Smooth muscle cell of the umbilical artery (primary cell): ENCODE measurements at places on chromosomes 6 and 20. TPM values are rescaled to one million over a fixed set of nuclear protein-coding genes. Genes with fewer than 3 reads are reported as not detected.

The TP53RK gene
- total RNA-seq: 12.1 and 15.7 TPM in 2 replicates

The NINL gene
- 9.5 and 10.5 TPM in 2 replicates for total RNA-seq

The SAMD5 gene
- 0.88 and 3.3 TPM in 2 replicates for total RNA-seq

The PDYN gene
- not detected in 2 replicates for total RNA-seq

The OTOR gene
- total RNA-seq: not detected in 2 replicates

The NKAIN4 gene
- not detected in 2 replicates for total RNA-seq

The KHDC1L gene
- total RNA-seq: not detected in 2 replicates

The THBD gene
- total RNA-seq: 1.2 and 7.2 TPM in 2 replicates

The TMEM217 gene
- 1.2 and 2.2 TPM in 2 replicates for total RNA-seq

The TRIM10 gene
- total RNA-seq: not detected in 2 replicates

The MEA1 gene
- total RNA-seq: 48.2 and 71.9 TPM in 2 replicates
